Neuronal stem cell (in vitro differentiated cells): ENCODE measurements at places on chromosomes 5 and 9.

GRCh38 chr5:132103969-132104391, 30.4 kb downstream of the CSF2 start:
- DNase-seq = no peak

DNA sequence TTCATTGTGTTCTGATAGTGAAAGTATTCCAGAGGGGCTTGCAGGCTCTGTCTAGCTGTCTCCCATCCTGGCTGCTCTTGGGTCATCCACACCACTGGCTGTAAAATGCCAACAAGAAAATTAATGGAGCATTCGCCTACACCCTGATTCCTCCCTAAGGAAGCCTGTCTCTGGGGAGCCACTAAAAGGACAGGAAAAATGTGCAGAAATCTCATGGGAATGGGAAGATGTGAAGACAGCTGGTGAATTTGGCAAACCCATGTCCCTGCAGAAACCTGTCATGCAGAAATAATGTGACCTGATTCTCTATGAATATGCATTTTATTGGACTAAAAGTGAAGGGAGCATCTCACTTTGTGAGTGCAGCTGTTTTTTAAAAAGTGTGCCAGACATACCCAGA, 265.6 kb downstream of the TUSC1 start:
- no peak for DNase-seq

GRCh38 chr5:176429972-176430371, 13.6 kb upstream of the CLTB start:
- no peak for DNase-seq

GRCh38 chr5:6322163-6322713, 56.1 kb downstream of the MED10 start:
- no peak for DNase-seq

DNA sequence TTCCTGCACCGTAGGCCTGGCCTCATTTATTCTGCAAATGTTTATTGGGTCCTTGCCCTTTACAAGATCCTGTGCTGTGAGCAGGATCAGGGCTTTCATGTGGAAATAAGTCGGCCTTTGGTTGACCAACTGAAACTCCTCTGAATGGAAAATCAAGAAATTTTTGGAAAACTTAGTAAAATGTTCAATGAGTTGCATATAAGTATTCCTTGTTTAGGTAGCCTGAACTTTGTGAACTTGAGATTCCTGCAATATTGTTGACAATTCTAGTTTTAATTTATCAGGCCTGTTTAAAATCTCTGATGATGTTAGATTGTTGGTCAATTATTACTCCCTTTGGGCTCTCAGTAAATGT, 1.1 kb downstream of the MAML1 start:
- DNase-seq = peak; percentile 6

- no peak for DNase-seq
These were observed 299.1 kb upstream of the PANK3 start for GRCh38 chr5:168878135-168878745.

- no peak for DNase-seq
These were observed 364.2 kb downstream of the NNT start for GRCh38 chr5:43967165-43967564.

- no peak for DNase-seq
These were observed 8.5 kb downstream of the NEK6 start for GRCh38 chr9:124266139-124266825.

DNA sequence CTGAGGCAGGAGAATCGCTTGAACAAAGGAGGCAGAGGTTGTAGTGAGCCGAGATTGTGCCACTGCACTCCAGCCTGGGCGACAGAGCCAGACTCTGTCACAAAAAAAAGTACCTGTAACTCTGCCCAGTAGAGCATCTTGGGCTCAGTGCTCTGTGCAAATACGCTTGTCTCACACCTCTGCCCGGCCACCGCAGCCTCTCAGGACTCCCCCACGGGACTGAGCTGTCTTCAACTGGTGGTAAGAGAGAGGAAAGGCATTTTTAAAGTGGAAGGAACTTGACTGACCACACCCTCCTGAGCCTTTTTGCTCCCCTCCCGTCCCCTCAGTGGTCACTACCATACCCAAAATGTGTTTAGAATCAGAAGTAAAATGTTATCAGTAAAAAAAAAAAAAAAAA, 174.3 kb upstream of the PIK3R1 start:
- no peak for DNase-seq

GRCh38 chr5:143440448-143441115, 37.1 kb upstream of the NR3C1 start:
- DNase-seq = no peak

- peak; percentile 14 for DNase-seq
These were observed 117.5 kb downstream of the BOD1 start for GRCh38 chr5:173498739-173499470.

DNA sequence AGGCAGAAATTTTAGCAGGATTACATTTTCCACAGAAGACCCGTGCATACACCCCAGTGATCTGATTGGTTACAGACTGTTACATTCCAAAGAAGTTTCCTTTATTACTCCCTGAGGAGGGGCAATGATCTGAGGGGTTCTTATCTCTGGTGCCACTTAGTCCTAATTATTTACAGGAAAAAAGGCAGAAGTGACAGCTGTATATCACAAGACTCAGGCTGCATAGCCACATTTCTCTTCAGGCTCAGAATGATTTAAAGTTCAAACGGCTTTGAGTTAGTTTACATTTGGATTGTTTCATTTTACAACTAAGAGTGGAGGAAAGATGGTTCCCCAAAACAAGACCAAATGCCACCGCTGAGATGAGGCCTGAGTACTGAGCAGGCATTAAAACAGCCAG, 17.3 kb downstream of the NAIF1 start:
- DNase-seq = no peak

GRCh38 chr5:95619096-95619495, 791 bp upstream of the GPR150 start:
- no peak for DNase-seq

GRCh38 chr9:34417734-34418133, 40.6 kb downstream of the FAM219A start:
- no peak for DNase-seq

DNA sequence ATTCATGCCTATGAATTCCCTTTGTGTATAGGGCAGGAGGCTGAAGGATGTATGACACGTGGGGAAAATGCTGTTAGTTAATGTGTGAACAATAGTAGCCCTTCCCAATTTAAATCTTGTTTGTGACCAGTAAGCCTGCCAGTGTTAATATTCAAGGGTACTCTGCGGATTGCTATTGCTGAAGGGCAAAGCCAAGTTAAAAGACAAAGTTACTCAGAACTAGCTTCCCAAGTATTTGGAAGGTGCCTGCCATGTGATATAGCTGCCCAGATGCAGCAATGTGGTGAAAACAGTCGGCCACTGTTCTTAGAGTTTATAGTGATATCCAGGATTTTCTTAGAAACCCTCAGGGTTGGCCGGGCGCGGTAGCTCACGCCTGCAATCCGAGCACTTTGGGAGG, 34.6 kb downstream of the MARVELD2 start:
- DNase-seq = no peak

GRCh38 chr9:32500768-32501167, 25.2 kb downstream of the RIGI start:
- DNase-seq = no peak

DNA sequence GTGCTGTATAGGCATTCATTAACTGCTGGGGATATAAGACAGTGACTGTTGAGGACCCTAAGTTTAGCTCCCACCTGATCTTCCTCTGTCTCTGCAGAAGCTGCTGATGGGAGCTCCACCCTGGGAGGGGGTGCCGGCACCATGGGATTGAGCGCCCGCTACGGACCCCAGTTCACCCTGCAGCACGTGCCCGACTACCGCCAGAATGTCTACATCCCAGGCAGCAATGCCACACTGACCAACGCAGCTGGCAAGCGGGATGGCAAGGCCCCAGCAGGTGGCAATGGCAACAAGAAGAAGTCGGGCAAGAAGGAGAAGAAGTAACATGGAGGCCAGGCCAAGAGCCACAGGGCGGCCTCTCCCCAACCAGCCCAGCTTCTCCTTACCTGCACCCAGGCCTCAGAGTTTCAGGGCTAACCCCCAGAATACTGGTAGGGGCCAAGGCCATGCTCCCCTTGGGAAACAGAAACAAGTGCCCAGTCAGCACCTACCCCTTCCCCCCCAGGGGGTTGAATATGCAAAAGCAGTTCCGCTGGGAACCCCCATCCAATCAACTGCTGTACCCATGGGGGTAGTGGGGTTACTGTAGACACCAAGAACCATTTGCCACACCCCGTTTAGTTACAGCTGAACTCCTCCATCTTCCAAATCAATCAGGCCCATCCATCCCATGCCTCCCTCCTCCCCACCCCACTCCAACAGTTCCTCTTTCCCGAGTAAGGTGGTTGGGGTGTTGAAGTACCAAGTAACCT, 22.1 kb downstream of the PCDHGC5 start:
- no peak for DNase-seq
